NCI-H82 (cell line): ENCODE measurements at places on chromosomes 13 and 19.
A peak's percentile ranks its signal among the peaks of the same experiment; 100 is the strongest.

DNA sequence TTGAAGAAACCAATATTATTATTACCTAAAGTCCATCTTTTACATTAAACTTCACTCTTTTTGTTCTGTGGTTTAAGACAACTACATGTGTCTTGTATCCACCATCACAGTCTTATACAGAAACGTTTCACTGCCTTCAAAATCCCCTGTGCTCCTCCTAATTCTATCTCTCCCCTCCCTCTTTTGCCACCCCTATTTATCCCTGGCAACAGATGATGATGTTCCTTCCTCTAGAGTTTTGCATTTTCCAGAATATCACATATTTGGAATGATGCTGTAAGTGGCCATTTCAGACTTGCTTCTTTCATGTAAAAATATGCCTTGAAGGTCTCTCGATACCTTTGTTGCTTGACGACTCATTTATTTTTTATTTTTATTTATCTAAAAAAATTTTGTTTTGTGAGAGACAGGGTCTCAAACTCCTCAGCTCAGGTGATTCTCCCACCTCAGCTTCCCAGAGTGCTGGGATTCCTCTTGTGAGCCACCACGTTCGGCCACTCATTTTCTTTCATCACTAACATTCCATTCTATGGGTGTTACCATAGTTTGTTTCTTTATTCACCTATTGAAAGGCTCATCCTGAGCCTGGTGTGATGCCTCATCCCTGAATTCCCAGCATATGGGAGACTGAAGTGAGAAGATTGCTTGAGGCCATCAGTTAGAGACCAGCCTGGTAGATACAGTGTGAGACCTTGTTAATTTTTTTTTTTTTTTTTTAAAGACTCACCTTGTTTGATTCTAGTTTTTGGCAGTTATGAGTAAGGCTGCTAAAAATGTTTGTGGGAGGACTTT, 8.4 kb downstream of the ZNF763 start:
- DNase-seq: no peak

GRCh38 chr19:44055870-44056269, 4.0 kb downstream of the ZNF223 start:
- DNase-seq: no peak

- DNase-seq: no peak
Observed at GRCh38 chr13:105107781-105108180, 1427.7 kb downstream of the EFNB2 start.

GRCh38 chr13:51759240-51759639, 44.7 kb downstream of the DHRS12 start:
- DNase-seq: no peak

DNA sequence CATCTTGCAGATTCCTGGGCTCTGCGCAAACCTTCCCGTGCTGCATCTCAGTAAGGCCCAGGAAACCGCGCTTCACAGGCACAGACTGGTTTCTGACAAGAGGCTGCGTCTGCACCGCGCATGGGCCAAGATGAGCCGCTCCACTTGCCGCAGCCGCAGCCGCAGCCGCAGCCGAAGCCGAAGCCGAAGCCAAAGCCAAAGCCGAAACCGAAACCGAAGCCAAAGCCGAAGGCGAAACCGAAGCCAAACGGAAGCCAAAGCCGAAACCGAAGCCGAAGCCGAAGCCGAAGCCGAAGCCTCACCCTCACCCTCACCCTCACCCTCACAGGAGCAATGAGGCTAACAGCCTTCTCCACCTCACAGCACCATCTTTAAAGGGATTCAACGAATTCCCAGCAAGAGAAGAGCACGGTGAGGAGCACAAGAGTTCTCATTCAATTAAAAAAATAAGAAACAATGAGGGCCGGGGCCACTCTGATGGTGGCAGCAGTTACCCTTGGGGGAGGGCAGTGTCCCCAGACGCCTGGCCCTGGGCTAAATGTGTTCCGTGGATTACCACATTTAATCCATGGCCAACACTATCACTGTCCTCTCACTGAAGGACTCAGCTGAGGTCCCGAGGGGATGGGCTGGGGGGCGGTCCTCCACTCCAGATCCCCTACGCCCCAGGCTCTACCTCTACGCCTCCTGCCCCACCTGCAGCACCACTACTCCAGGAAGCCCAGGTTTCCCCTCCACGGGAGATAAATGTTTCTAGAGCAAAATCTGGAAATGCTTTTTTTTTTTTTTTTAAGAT, 29.1 kb downstream of the ZNF787 start:
- DNase-seq: no peak

DNA sequence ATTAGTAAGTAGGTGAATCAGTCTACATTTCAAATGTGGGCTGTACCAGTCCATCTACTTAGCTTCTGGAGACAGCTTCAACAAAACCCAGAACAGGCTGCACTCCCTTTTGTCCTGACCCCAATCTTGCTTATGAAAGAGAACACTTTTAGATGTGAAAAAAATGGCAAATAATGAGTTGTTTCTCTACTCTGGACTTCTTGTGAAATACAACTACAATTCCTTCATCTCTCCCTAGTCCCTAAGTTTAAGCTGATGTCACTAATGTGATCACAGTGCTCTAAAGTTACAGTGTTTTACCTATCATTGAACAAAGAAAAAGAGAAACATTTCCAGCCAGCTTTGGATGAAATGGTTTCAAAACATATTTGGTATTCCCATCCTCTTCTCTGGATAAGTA, 183.9 kb downstream of the LHFPL6 start:
- DNase-seq: no peak

DNA sequence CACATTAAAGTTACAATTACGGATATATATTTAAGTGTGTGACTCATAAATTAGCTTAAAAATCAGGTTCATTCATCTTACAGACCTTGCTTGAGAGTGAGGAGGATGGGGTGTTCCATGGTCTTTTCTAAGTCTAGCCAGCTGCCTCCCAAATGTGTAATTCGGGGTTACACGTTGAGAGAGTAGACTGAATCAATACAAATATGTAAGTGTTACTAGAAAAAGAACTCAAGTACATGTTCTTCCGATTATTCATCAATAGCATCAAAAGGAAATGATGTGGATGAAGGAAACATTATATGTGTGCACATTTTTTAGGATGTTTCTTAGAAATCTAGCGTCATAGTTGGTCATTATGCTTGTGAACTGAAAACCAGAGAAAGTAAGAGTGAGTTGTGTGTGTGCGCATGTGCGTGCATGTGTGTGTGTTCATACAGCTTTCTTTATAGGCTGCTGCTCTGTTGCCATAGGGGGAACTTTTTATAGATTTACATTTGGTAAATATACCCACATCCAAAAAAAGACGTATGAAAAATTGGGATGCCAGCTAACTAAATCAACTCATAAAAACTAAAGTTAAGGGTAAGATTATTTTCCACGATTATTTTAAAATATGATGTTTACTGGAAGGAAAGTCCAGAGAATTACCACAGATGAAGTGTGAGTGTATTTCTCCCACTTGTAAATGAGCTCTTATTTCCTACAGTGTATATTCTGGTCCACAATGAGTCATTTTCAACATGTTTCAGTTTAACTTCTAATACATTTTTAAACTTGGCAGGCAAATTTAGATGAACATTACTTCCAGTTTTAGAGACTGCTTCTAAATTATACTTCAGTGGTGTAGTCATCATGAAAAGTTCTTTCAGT, 82.4 kb downstream of the PIBF1 start:
- DNase-seq: no peak

GRCh38 chr13:29914581-29914980, 64.2 kb upstream of the UBL3 start:
- peak; percentile 36 for DNase-seq

GRCh38 chr13:98664047-98664446, 87.1 kb upstream of the STK24 start:
- DNase-seq: no peak

GRCh38 chr13:75145927-75146326, 336.0 kb downstream of the TBC1D4 start:
- no peak for DNase-seq

- DNase-seq: peak; percentile 45
Observed at GRCh38 chr19:4730740-4731171, 7.1 kb upstream of the DPP9 start.
